NCI-H1417 treated with DMSO at 0.1 percent for 48 hours (cell line): ENCODE measurements at places on chromosomes 2 and 18.

GRCh38 chr2:181894381-181894780 is 2.9 kb downstream of the ITPRID2 start:
- no peak for DNase-seq

- DNase-seq = no peak
These were observed 32.9 kb downstream of the ACTR3 start for GRCh38 chr2:113922784-113923183.

DNA sequence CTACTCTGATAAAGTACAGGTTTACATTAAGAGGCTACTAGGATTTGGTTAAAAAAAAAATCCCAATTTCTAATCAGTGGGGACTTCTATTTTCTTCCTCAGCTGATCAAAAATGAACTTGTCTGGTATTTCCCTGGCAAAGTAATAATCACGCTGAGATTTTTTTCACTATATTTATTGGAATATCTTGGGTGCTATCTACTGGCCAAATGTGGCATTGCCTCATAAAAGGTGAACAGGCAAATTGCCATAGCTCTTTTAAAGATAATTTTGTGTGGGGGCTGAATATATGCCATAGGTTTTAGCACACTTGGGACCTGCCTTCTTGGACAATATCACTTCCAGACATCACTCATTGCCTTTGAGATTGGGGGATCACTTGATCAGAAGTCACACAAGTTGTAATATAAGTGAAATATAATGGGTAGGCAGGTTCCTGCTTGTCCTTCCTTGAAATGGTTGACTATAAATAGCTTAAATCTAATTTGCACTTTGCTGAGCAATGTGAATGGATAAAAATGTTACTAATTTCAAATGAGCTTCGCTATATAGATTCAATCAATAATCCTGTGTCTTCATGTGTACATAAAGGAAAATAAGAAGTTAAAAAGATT is 7.0 kb upstream of the NXPH2 start:
- DNase-seq = no peak

- no peak for DNase-seq
These were observed 4.8 kb downstream of the DHRS9 start for GRCh38 chr2:169073963-169074751.

DNA sequence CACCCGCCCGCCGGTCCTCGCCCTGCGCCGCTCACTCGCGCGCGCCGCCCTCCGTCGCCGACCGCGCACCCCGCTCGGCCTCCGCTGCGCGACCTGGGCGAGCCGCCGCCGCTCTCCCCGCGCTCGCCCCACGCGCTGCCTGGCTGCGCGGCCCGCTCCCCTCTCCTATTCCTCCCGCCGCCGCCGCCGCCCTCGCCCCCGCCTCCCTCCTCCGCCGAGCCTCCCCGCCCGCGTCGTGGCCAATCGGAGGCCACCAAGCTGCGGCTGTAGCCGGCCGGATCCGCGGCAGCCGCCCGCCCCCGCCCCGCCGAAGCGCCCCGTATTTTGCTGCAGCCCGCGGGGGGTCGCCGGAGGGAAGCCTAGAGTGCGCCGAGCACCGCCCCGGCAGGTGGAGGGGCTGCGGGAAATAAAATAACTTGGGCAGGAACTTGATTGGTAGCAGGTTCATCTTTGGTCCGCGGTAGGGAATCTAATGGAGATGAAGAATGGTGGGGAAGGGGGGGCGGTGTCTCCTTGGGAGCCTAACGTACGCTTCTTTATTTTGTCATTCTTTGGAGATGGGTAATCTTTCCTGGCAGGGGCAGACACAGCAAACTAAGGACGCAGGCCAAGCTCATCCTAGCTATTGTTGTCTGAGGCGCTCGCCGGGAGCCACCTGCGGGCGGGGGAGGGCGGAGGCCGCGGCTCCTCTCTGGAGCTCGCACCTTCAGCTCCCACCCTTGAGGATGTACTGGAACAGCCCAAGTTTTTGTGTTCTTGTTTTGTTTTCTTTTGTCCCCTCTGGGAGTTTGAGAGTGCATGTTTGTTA is 1.1 kb upstream of the CDH2 start:
- DNase-seq = peak; percentile 62

- no peak for DNase-seq
These were observed 134.1 kb downstream of the FMNL2 start for GRCh38 chr2:152468899-152469692.

DNA sequence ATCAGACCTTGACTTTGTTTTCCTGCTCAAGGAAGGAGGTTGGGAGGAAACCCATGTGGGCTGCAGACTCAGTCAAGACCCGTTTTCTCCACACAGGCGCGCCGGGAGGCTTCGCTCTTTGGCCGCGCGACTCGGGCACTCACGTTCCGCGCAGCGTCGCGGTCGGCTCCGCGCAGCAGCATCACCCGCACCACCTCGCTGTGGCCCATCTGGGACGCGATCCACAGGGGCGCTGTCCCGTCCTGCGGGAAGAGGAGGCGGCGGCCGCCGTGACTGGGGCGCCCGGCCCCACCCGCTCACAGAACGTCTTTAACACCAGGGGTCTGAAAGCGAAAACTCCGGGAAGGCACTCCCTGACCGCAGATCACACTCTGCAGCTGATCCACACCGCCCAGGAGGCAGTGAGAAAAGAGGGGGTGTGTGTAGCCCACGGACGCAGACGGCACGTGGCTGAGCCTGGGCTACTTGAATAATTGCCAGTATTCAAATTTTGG is 33.1 kb upstream of the NPC1 start:
- no peak for DNase-seq

- no peak for DNase-seq
These were observed 237.5 kb downstream of the SRBD1 start for GRCh38 chr2:45373534-45373933.

- DNase-seq = no peak
These were observed 28.4 kb downstream of the MEX3C start for GRCh38 chr18:51168960-51169662.

GRCh38 chr2:183255411-183255810 is 131.2 kb downstream of the NUP35 start:
- DNase-seq = no peak

GRCh38 chr2:126342457-126342856 is 313.5 kb upstream of the GYPC start:
- no peak for DNase-seq

- DNase-seq = no peak
These were observed 916 bp upstream of the PDCD1 start for GRCh38 chr2:241859436-241860183.

DNA sequence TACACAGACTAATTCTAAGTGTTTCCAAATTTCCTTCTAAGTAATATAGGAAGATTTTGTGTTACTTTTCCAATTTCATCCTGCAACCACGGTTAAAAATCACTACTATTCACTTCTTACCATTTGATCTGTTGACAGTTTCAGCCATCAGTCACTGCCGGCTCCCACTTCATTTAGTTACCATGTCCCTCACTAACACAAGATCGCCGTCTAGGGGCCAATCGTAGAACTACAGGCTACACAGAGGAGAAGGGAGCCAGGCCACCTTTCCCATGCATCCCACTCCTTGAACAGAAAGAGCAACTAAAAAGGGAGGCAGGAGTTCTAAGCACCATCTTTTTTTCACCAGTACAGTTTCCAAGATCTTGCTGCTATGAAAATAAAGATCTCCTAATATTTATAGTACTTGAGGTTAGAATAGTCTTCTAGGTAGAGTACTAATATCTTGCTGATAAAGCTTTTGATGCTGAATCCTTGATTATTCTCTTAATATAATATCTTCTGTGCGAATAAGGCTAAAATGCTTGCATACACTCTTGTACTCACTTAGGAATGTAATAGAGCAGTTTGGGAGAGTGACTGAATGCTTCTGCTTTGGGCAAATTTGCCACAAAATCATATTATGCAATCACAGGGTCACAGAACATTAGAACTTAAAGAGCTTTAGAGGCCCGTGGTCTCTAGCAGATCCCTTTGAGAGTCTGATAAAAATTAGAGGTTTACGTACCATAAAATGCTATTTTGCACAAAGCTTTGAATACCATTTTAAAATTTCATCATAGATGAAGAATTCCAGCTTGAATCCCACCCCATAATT is 39.5 kb upstream of the CYP1B1 start:
- peak; percentile 38 for DNase-seq

GRCh38 chr2:96665083-96665569 is 22.6 kb downstream of the FER1L5 start:
- no peak for DNase-seq

DNA sequence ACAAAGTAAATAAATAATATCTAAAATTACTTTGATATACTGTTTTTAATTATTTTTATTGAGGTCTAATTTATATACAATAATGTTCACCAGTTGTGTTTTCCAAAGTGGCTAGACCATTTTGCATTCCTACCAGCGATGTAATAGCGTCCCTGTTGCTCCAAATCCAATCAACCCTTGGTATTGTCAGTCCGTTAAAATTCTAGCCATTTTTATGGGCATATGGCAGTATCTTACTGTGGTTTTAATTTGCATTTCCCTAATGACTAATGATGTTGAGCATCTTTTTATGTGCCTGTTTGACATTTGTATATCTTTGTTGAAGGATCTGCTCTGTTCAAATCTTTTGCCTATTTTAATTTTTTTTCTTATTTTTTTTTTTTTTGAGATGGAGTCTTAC is 185.0 kb downstream of the PRPF40A start:
- no peak for DNase-seq

- DNase-seq = no peak
These were observed 106.8 kb downstream of the GRB14 start for GRCh38 chr2:164514491-164514890.

DNA sequence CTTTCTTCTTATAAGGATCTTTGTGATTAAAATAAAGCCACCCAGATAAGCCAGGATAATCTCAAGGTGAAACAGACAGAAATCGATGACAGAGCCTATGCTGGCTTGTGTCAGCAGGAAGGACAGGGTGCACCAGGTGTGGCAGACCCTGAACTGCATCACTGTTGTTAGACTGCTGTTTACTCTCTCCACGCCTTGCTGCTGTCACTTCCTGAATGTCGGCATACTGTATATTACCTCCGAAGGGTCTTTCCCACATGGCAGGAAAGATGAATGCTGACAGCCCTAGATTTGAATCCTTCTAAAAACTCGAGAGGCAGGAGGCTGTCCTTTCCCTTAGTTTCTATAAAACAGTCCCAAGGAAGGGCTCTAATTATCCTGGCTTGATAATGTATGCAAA is 18.9 kb upstream of the TMEM163 start:
- no peak for DNase-seq

DNA sequence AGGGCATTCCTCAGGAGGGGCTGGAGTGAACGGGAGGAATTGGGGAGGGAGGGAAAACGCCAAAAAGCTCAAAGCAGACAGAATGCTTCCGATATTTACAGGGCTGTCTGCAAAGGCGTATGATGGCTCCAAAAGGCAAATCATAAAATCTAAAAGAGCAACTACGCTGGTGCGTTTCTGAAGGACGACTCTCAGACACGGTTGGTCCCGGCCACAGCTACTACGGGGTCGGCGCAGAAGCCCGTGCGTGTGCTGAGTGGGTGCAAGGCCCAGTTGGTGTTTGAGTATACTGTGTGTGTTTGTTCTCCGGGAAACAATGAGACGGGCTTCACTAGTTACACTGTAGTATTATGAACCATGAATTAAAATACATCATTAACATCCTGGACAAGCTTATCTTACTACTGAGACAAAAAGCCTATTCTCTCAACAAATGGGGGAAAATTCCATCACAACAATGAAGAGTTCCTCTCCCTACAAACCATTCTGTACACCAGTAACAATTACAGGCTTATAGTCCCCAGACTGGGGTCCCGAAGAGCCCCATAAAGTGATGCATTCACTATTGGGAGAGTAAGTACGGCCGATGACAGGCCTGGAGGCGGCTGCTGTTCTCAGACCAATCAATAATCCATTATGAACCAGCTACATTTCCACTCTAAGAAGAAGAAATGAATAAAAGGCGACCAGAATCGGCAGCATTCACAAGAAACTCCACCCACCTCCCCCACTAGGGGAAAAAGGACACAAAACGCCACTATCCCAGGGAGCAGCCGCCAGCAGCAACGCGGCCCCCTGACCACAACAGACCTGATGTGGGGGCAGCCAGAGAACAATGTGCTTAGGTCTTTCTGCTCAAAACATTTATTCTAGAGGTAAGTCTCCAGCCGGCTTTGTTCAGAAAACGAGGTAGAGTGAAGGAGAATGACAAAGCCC is 43.4 kb downstream of the ZNF516 start:
- DNase-seq = no peak

DNA sequence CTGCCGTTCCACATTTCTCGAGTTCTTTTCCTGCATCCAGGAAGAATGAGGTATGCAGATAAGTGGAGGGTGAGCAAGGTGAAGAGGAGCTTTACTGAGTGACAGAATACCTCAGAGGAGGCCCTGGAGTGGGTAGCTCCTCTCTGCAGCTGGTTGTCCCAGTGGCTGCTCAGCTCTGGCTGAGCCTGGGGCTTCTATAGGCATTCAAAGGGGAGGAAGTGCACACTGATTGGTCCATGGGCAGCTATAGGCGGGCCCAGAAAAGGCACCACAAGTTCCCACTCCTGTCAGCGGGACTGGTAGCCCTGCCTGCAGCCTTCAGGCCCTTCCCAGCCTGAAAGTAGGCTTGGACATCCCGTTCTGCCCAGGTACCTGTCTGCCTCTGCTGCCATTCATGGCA is 94.7 kb downstream of the DOK6 start:
- no peak for DNase-seq

GRCh38 chr2:38076710-38077430 is 919 bp upstream of the CYP1B1 start:
- DNase-seq = no peak

DNA sequence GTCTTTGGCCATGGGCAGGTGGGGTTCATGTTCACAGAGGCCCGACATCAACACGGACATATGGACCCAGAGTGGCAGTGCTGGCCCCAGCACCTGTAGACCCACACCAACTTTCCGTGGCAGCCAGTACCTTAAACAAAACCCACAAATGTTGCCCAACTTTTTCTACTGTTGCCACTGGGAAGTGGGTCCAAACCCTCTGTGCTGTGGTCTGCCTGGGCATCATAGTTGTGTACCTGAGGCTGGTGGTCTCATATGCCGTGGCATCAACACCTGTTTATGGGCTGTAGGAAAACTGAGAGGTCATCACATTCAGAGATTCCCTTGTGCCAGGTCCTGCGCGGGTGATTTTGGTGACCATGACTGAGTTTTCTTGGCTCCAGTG is 79.9 kb downstream of the SH3RF3 start:
- DNase-seq = no peak

- no peak for DNase-seq
These were observed 54.2 kb upstream of the SEMA4C start for GRCh38 chr2:96923810-96924774.

DNA sequence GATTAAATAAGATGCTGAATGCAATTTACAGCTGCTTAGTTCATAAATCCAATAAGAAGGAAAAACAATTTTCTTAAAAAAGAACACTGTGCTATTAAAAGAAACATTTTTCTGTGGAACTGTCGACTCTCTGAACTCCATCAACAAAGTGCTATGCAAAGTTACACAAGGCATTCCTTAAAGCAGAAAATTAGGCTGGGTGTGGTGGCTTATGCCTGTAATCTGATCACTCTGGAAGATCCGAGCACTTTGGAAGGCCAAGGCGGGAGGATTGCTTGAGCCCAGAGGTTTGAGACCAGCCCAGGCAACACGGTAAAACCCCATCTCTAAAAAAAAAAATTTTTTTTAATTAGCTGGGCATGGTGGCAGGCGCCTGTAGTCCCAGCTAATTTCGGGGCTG is 13.0 kb downstream of the MCM6 start:
- DNase-seq = no peak
